Smooth muscle cell of the brain vasculature (primary cell): ENCODE measurements at places on chromosomes 4 and X.

- DNase-seq, result peak; percentile 90
Measured at GRCh38 chr4:1192091-1192492, 19.7 kb upstream of the SPON2 start.

DNA sequence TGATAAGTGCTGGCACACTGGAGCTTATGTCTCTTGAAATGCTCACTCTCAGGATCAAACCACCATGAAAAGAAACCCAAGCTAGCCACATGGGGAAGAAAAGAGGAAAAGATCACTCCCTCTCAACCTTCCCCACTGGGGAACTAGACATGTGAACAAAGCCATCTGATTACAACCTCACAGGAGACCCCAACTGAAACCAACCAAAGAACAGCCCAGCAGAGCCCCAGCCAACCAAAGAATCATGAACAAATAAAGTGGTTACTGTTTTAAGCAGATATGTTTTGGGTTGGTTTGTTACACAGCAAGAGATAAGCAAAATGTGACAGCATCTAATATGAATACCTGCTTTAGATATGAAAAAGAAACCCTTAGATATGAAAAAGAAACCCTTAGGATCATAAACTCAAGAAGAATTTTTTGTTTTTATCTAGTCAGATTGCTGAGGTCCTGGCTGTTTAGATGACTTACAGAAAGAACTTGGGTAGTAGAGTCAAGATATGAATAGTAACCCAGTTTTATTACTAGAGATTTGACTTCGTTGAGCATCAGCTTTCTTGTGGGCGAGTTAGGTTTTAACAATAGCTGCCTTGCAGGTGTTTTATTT, 23.7 kb upstream of the TLR7 start:
- DNase-seq, result no peak

DNA sequence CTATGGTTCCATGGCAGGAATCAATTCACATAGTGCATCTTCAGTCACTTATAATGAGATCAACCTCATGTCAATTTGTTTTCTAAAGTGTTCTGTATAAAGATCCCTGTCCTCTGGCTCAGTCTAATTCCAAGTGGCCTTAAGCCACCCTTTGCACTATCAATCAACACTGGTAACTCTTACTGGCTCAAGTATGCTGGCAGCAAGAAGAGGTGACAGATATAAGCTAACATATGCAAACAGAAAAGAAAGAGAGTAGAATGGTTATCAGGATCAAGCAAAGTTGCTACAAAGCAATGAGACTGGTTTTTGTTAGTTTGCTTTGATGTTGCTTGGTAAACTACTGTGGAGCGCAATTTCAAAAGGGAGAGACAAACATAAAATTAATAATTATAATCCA, 67.0 kb downstream of the AMMECR1 start:
- DNase-seq, result no peak

- DNase-seq, result no peak
Measured at GRCh38 chrX:13855689-13856450, 39.0 kb upstream of the GPM6B start.

GRCh38 chrX:135890087-135890585, 3.1 kb downstream of the CT45A10 start:
- DNase-seq, result no peak

DNA sequence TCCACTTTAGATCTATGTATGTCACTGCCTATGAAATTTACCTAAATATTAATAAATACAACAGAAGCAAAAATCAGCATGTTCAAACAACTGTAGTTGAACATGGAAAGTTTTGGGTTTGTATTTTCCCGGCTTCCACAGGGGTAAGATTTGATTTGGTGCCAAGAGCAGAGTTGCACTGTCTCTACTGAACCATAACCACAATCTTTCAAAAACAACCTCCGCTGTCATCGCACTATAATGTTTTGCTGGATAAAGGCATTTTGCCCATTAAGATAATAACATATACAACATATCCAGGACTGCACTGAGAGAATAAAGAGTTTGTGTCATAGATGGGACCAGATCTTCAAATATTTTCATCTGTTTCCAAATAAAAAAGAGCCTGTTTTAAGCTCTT, 94.9 kb downstream of the TENM3 start:
- no peak for DNase-seq

DNA sequence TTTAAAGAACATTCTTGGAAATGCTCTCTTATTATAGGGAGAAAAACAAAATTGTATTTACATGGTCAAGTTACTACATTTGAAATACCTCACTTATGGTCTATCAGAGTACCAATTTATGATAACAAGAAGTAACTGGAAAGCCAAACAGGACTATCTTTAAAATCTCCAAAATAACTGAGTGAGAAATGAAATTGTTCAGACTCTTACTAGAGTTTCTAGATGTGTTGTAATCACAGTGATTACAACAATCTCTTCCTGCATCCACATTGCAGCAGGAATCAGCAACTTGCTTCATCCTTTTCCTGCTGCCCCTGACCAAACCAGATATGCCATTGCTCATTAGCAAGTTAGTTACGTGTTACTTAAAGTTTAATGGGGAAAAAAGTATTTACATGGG, 245.2 kb upstream of the SMIM31 start:
- no peak for DNase-seq

DNA sequence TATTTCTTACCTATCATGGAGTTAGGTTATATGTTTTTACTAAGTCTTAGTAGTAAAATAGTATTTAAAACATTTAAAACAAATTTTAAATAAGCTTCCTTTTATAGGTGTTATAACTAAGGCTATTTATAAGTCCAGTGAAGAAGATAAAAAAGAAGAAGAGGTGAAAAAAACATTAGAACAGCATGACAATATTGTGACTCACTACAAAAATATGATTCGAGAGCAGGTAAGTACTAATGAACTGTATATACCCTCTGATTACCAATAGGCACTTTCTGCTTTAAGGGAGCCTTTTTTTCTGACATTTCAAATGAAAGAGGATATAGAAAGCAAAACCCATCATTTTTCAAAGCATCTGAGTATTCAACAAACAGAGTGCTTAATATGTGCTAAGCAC, 76.6 kb downstream of the USO1 start:
- DNase-seq, result no peak

GRCh38 chr4:73127839-73128453, 58.4 kb upstream of the COX18 start:
- DNase-seq, result no peak

DNA sequence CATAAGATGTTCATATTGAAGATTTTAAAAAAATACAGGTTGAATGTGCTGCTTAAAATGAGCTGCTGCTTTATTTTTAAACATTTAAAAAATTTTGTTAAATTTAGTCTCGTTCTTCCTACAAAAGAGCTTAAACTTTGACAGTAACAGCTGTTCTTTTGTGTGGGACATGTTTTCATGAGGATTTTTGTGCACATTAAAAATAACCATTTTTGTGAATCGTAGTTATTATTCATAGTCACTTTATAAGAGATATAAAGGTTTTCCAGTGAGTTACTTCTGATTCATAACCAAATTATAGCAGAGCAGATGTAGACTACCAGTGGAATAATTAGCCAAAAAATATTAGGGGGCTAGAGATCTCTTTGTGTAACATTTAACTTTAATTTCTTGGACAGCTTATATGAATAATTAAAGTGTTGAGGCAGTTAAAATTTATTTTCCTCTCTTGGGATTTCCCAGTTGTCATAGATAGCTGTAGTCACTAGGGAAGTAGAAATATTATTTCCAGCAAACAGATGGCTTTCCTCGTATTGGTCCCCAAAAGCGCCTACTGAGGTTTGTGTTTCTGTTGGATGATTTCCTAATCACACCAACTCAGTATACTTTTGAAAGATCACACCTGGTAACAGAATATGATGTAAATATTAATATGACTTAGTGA, 24.2 kb downstream of the RBPJ start:
- DNase-seq, result no peak

GRCh38 chr4:132557660-132558059, 591.4 kb upstream of the PCDH10 start:
- no peak for DNase-seq

DNA sequence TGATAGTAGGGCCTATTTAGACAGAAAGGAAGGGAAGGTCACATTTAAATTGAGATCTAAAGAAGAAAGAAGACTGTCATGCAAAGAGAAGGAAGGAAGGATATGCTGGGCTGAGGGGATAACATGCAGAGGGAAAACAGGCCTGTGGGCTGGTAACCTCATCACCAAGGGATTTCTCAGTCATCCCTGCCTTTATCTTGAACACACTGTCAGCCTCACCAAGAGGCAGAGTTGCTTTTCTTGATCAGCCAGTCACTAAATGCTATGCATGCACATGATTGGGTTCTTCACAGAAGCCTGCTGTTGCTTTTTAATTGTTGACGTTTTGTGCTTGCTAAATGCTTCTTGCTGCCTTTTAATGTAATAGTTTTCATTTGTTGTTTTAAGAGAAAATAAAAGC, 113.0 kb downstream of the ARHGAP24 start:
- no peak for DNase-seq

GRCh38 chr4:5992828-5993321, 25.4 kb downstream of the C4orf50 start:
- no peak for DNase-seq

- no peak for DNase-seq
Measured at GRCh38 chr4:152780267-152780778, 569 bp downstream of the ARFIP1 start.

- no peak for DNase-seq
Measured at GRCh38 chr4:147960971-147961370, 229.1 kb downstream of the ARHGAP10 start.

- DNase-seq, result no peak
Measured at GRCh38 chrX:153602601-153603000, 3.7 kb upstream of the CCNQ start.

DNA sequence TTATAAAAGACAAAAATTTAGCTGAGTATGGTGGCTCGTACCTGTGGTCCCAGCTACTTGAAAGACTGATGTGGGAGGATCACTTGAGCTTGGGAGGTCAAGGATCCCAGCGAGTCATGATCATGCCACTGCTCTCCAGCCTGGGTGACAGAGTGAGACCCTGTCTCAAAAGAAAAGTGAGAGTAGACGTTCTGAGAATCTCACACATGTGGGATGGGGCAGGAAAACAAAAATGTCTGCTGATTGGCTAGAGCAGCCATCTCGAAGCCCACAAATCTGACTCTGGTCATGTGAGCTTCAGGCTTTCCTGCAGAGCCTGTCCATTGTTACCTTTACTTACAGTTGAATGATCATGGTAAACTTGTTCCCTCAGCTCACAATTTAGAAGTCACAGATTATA, 23.1 kb upstream of the SLC9A7 start:
- no peak for DNase-seq

DNA sequence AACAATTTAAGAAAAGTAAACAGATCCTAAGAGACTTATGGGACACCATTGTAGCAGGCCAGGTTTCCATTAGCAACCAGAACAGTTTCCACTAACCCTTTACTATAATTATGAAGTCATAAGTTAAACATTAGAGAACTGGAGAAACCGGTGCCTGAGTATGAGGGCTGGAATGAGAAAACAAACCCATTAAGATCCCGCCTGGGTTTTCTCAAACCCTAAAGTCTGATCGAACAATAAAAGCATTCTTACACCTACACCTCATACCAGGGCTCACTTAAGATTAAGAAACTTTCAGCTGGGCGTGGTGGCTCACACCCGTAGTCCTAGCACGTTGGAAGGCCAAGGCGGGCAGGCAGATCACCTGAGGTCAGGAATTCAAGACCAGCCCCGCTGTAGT, 13.7 kb upstream of the DHX15 start:
- no peak for DNase-seq

GRCh38 chr4:10061650-10062415, 40.5 kb upstream of the SLC2A9 start:
- no peak for DNase-seq

DNA sequence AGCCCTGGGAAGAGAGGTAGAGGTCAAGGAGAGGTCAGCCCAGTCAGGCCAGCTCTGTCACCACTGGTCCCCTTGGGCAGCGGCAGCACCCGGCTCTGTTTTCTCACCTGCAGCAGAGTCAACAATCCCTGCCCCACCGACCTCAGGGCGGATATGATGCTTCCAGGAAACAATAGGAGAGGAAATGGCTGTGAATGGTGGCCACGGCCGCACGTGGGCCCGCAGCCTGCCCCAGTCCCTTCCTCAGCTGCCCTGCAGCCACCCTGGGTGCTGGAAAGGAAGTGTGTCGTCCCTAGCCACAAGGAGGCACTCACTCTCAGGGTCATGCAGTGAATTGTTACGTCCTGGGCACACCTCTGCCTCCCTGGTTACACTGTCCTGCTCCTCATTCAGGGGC, 92.5 kb upstream of the ENPP6 start:
- no peak for DNase-seq

DNA sequence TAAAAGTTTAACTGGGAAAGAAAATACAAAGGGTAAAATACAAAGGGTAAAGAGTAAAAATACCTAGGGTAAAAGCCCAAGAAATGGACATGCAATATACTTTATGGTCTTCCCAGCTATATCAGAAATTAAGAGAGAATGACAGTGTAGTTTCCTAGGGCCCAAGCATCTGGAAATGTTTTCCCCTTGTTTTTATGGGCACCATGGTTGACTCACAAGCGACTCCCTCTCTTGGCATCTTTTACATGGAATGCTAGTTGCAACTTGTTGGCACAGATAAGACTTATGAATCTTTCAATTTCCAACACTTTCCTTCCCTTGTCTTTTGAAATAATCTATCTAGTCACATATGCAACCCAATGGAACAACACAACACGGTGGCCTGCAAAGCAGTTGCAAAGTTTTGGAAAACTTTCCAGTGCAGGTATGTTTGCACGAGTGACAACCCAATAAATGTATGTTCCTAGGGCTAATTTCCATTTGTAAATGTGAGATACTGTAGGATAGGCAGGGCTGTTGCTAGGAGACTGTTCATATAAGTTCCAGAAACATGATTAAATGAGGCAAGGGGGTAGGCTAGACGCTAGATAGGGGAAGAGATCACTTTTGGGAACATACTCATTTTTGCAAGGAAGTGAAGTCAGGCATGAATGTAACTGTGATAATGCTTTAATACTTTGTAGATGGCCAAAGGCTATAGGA, 36.4 kb upstream of the CWH43 start:
- no peak for DNase-seq

- DNase-seq, result no peak
Measured at GRCh38 chr4:69025191-69025998, 70.9 kb upstream of the UGT2B7 start.

DNA sequence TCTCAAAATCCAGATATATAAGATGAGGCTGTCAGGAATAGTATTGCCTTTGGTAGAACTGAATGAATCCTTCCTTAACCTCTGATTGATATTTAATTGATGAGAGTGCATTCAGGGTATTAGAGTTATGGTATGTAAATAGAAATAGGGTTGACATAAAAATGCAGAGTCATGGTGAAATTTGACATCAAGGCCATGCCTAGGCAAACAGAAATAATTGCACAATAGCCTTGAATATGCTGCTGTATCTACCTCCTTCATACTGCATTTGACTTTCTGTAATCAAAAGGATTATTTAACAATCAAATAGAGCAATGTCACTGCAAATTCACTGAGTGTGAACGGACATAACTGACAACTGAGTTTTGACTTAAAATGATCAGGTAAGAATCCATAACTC, 1316.3 kb downstream of the STIM2 start:
- no peak for DNase-seq

DNA sequence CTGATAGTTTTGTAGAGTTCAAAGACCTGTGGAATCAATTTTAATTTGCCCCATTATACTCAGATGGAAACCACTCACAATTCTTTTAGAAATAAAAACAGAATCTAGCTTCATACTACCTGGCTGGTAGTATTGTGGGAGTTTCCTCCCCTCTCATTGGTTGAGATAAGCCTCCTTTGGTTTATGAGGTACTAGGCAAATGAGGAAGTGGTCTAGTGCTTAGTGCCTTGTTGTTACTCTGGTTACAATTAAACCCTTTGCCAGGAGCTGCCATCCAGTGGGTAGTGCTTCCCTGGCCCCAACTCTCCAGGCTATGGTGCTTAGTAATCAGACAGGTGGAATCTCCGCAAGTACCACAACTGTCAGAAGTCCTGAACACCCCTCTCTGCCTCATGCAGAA, 118.3 kb downstream of the CDKL5 start:
- no peak for DNase-seq
